Stimulated activated naive CD8-positive, alpha-beta T cell treated with anti-CD3 and anti-CD28 coated beads, Interleukin-15, amount 100 ng/mL, for 72 hours (primary cell): ENCODE measurements at places on chromosomes 5 and 9.

DNA sequence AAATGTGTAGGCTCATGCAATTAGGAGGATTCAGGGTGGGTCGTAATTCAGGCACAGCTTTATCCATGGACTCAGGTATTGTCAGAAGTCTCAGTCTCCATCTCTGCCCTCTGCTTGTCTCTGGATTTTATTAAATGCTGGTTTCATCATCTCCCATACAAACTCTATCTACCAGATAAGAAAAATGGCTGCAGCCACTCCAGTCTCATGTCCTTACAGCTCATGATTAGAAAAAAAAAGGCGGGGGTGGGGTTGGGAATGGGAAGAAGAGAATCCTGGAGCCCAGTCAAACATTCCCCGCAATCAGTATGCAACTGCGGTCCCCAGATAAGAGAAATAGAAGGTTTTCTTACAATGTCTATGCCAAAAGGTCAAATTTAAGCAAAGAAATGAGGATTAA is 7.6 kb upstream of the FBXO38 start:
- DNase-seq: no peak

- DNase-seq: no peak
Observed at GRCh38 chr5:72511366-72511765, 4.2 kb upstream of the ZNF366 start.

- no peak for DNase-seq
Observed at GRCh38 chr5:96279801-96280542, 153.1 kb downstream of the PCSK1 start.

GRCh38 chr9:133631111-133631510 is 5.1 kb upstream of the DBH start:
- no peak for DNase-seq

DNA sequence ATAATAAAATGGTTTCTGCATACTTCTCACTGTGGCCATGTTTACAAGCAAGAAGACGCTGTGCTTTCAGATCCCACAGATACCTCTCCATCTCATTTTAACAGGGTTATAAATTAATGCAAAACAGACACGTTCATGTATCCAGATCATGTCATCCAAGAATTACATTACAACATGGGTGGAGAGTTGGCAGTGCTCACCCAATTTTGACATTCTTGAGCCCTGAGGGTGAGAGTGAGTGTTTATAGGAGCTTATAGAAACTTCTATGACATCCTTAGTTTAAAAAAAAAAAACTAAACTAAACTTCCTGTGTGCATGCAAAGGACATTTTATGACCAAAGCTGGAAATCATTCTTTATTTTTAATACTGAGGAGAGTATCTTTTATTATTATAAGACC is 9.1 kb downstream of the PRKACG start:
- DNase-seq: no peak

- no peak for DNase-seq
Observed at GRCh38 chr5:176508603-176509002, 28.6 kb downstream of the RNF44 start.

GRCh38 chr5:112800891-112801290 is 60.2 kb upstream of the SRP19 start:
- no peak for DNase-seq

GRCh38 chr5:179316111-179316551 is 29.1 kb downstream of the ADAMTS2 start:
- no peak for DNase-seq
